ENCODE measurements at places on chromosomes 3 and 15. TPM values are rescaled to one million over a fixed set of nuclear protein-coding genes. Genes with fewer than 3 reads are reported as not detected.

DNA sequence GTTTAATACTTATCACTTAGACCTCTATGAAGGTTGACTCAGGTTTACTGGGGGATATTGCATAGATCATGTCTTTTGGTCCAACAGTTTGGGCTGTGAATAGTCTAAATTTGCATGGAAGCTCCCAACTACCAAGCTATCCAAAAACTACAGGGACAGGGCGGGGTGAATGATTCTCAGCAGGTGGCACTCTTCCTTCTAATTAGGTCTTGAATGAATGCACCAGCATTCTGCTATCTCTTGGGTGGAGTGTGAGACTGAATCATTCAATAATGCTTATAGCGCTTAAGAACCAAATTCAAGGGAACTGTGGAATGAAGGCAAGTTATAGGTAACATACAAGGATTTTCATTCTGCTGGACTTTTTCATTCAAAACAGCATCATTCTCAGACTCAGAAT is 346.3 kb downstream of the TIGIT start:
- DNase-seq, result no peak
- peaks cover 27% of the 10 kb centered on the region for H3K36me3 ChIP-seq
- H3K4me3 ChIP-seq, result no peak overlapping the region

The BCL2A1 gene
- 19.7 TPM for total RNA-seq

- DNase-seq, result no peak
- H3K27ac ChIP-seq, result no peak overlapping the region
- peaks cover 14% of the 10 kb centered on the region for H3K36me3 ChIP-seq
- H3K4me1 ChIP-seq, result peaks cover 4% of the 10 kb centered on the region
- H3K4me3 ChIP-seq, result no peak overlapping the region
- peaks cover 3% of the 10 kb centered on the region for H3K27me3 ChIP-seq
These were observed 102.5 kb downstream of the ZMAT3 start for GRCh38 chr3:178969004-178969700.

- DNase-seq, result no peak
- H3K4me1 ChIP-seq, result peaks cover 31% of the 10 kb centered on the region
- H3K4me3 ChIP-seq, result no peak overlapping the region
- H3K36me3 ChIP-seq, result no peaks in the 10 kb centered on the region
These were observed 5.1 kb downstream of the FSIP1 start for GRCh38 chr15:39777496-39777895.

The SLC28A2 gene
- not detected for total RNA-seq

- H3K36me3 ChIP-seq, result no peaks in the 10 kb centered on the region
- DNase-seq, result no peak
- no peaks in the 10 kb centered on the region for H3K4me1 ChIP-seq
- H3K27me3 ChIP-seq, result peaks cover 19% of the 10 kb centered on the region
These were observed 40.2 kb downstream of the GPR156 start for GRCh38 chr3:120244834-120245225.

DNA sequence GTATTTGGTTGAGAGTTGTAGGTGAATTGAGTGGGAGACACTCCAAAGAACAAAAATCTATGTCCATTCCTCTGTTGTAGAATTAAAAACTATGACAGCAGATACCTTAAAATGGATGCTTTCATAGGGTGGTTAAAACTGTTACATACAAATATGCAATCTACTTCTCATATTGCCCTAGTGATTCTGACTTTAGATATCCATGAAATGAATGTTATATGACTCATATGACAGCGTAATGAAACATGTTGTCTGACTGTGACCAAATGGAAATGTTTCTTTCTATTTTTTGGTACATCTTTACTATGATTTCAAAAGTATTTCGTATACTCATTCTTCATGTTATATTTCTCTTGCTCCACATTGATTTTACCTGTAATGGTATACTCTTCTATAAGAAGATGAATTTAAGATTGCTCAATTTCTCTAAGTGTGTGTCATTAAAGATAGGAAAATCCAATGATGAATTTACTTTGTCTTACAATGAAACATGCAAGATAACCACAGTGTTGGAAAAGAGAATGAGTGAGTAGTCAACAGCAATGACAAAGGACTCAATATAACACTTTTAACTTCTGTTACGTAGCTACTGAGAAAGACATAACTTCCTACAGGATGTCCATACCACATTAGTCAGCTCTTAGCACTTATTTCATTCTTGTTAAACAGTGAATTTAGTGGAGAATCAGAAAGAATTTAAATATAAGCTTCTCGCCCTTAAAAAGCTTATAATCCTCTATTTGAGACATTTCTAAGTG is 79.3 kb upstream of the LSAMP start:
- H3K36me3 ChIP-seq, result peaks cover 8% of the 10 kb centered on the region
- no peak overlapping the region for H3K27ac ChIP-seq
- DNase-seq, result no peak
- no peak overlapping the region for H3K4me3 ChIP-seq

The LRRC28 gene
- total RNA-seq, result 15.3 TPM

The NPAP1 gene
- not detected for total RNA-seq

GRCh38 chr3:134056464-134056891 is 26.8 kb upstream of the SLCO2A1 start:
- DNase-seq, result no peak
- H3K36me3 ChIP-seq, result no peaks in the 10 kb centered on the region
- no peaks in the 10 kb centered on the region for H3K27me3 ChIP-seq
- H3K4me1 ChIP-seq, result peaks cover 5% of the 10 kb centered on the region
- no peak overlapping the region for H3K27ac ChIP-seq

DNA sequence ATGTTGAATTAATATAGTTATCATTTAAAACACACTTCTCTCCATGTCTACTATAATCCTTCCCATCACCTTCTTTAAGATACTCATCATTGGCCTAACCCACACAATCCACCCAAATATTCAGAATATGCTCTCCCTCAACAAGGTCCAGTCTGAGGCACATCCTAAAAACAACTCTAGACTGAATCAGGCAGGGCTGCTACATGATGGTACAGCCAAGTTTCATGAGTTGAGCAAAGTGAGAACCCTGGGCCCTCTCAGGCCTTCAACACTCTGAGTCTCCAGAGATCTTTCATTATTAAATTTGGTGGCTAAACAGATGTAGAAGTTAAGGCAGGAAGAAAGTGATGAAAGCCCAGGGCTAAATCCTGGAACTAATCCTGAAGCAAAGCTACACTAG is 16.2 kb downstream of the ZNF148 start:
- peaks cover 73% of the 10 kb centered on the region for H3K4me1 ChIP-seq
- H3K27me3 ChIP-seq, result no peaks in the 10 kb centered on the region
- no peaks in the 10 kb centered on the region for H3K36me3 ChIP-seq
